ENCODE measurements at places on chromosomes 4 and X. TPM values are rescaled to one million over a fixed set of nuclear protein-coding genes. Genes with fewer than 3 reads are reported as not detected.
A peak's percentile ranks its signal among the peaks of the same experiment; 100 is the strongest.

DNA sequence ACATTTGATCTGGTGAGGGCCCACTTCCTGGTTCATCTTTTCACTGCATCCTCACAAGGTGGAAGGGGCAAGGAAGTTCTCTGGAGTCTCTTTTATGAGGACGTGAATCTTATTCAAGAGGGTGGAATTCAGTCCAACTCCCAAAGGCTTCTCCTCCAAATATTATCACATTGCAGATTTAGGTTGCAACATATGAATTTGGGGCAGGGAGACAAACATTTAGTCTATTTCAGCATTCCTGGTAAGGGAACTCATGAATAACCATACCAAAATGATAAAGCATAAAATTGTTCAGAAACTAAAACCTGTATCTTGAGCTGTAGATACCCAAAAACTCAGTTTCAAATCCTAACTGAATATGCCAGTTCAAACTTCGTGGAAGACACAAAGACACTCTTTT lies 246.8 kb downstream of the QDPR start:
- no peak for DNase-seq
- no peaks in the 10 kb centered on the region for H3K4me1 ChIP-seq
- H3K27ac ChIP-seq, result no peak overlapping the region
- no peaks in the 10 kb centered on the region for H3K27me3 ChIP-seq
- H3K36me3 ChIP-seq, result no peaks in the 10 kb centered on the region

GRCh38 chrX:825991-826390 lies 195.4 kb downstream of the SHOX start:
- H3K27me3 ChIP-seq, result no peaks in the 10 kb centered on the region
- DNase-seq, result no peak
- peak overlapping the region; percentile 26 for H3K4me3 ChIP-seq
- no peaks in the 10 kb centered on the region for H3K4me1 ChIP-seq

The TMPRSS11E gene
- polyA plus RNA-seq, result 0.13 TPM

The DKK2 gene
- polyA plus RNA-seq, result 0.87 TPM

The HSFX2 gene
- 1.4 TPM for polyA plus RNA-seq

- no peaks in the 10 kb centered on the region for H3K36me3 ChIP-seq
- no peak overlapping the region for H3K27ac ChIP-seq
- H3K4me3 ChIP-seq, result no peak overlapping the region
- no peaks in the 10 kb centered on the region for H3K4me1 ChIP-seq
- H3K27me3 ChIP-seq, result no peaks in the 10 kb centered on the region
Measured at GRCh38 chrX:138026211-138026610, 460.3 kb downstream of the ZIC3 start.

The GABRG1 gene
- polyA plus RNA-seq, result not detected

DNA sequence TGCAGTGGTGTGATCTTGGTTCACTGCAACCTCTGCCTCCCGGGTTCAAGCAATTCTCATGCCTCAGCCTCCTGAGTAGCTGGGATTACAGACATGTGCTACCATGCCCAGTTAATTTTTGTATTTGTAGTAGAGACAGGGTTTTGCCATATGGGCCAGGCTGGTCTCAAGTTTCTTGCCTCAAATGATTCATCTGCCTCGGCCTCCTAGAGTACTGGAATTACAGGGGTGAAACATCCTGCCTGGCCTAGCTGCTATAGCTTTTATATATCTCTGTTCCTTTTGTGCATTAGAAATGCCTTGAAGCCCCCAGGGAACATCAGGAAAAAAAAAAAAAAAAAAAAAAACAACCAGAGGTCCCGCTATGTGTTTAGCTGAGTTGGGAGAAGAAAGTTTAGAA lies 34.8 kb downstream of the UBE2K start:
- no peaks in the 10 kb centered on the region for H3K36me3 ChIP-seq
- no peak for DNase-seq
- H3K4me3 ChIP-seq, result no peak overlapping the region

All from aorta (tissue), 5 donors.